Stomach (tissue), 19 donors: ENCODE measurements at places on chromosomes 3 and 15. TPM values are rescaled to one million over a fixed set of nuclear protein-coding genes. Genes with fewer than 3 reads are reported as not detected.
A peak's percentile ranks its signal among the peaks of the same experiment; 100 is the strongest.

DNA sequence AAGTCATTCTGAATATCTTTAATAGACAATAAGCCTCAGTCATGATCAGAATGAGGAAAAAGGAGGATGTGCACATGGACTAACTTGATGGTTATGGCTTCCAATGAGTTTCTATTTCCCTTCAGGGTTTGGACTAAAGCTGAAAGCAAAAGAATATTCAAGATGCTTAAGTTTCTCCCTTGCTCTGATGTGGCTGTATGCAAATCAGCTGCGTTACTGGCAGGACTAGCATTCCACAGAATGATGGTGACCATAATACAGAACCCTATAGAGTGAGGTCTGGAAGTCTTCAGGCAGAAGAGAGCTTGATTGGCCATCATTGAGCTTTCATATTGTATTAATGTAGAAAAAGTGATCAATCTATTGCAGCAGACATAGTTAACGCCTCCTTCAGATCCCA is 466.0 kb downstream of the NLGN1 start:
- no peaks in the 10 kb centered on the region for H3K4me1 ChIP-seq
- no peak overlapping the region for H3K27ac ChIP-seq
- H3K36me3 ChIP-seq: no peaks in the 10 kb centered on the region
- H3K27me3 ChIP-seq: no peaks in the 10 kb centered on the region

NR1I2 gene
- 0.08 TPM for polyA plus RNA-seq

DNA sequence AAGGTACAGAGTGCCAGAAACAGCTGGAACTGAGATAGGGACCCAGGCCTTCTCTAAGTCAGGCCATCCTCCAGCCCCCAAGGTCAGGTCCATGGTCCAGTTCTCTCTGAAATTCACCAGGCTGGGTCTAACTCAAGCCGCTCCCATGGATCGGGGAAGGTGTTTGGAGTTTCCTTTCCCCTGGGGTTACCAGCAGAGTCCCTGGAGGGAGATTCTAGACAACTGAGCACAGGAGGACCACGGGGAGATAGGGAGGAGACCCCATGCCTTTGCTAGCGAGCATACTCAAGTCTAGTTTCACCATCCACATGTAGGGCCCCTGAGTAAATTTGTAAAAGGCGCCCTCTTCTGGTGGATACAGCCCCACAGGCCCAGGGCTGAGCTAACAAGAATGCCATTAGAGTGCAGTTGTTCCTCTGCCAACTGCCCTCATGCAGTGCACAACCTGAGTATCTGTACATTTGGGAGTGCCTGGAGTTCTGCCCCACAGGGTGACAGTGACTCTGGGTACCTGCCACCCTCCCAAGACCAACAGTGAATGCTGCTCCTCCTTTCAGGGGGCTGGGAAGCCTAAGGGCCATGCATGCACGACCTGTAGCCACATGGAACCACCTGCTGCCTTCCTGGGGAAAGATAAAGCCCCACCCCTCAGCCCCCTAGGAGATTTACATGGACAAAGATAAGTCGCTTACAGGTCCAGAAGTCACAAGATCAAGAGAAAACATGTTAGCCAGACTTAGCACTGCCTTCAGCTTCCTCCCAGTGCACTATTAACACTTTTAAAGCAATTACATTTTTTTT is 89.0 kb downstream of the IQSEC1 start:
- H3K4me1 ChIP-seq: peaks cover 22% of the 10 kb centered on the region
- H3K36me3 ChIP-seq: peaks cover 3% of the 10 kb centered on the region
- H3K27ac ChIP-seq: no peak overlapping the region
- no peak overlapping the region for H3K4me3 ChIP-seq
- no peaks in the 10 kb centered on the region for H3K27me3 ChIP-seq

DNA sequence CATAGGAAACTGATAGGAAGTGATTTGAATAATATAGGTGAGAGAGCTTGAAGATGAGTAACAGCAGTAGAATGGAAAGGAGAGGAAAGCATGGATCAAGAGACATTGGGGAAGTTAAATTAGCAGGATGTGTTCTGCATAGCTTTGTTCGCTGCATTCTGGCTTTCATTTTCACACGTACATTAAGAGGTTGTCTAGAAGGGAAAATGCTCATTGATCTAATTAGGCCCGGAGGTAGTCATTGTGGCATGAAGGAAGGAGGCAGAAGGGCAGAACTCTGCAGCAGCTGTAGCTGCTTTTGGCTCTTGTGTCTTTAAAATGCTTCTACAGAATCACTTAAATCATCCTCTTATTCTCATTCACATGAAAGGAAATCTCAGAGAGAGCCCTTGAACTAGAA is 40.3 kb downstream of the KCNAB1 start:
- H3K27me3 ChIP-seq: no peaks in the 10 kb centered on the region
- no peak overlapping the region for H3K4me3 ChIP-seq
- no peak for DNase-seq
- no peak overlapping the region for H3K27ac ChIP-seq
- no peaks in the 10 kb centered on the region for H3K36me3 ChIP-seq

DNA sequence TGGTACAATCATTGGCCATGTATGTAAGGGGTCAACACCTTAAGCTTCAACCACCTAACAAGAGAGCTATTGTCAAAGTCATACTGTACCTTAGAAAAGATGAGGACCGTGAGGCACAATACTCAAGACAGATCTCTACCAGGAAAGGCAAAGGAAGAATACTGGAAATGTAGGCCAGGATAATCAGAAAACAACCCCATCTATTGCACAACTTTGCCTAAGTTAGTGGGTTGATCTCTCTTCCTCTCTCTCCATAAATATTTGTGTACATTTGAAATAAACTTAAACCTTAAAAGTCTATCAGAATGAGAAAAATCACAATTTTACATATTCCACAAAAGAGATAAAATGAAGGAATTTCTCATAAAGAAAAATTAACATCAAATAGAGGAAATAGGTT is 556.9 kb downstream of the MECOM start:
- H3K4me1 ChIP-seq: no peaks in the 10 kb centered on the region
- H3K27ac ChIP-seq: peak overlapping the region; percentile 51
- DNase-seq: no peak
- no peak overlapping the region for H3K4me3 ChIP-seq
- H3K27me3 ChIP-seq: no peaks in the 10 kb centered on the region
- peaks cover 6% of the 10 kb centered on the region for H3K36me3 ChIP-seq

EPB42 gene
- not detected for polyA plus RNA-seq

CCDC39 gene
- not detected for polyA plus RNA-seq

DNA sequence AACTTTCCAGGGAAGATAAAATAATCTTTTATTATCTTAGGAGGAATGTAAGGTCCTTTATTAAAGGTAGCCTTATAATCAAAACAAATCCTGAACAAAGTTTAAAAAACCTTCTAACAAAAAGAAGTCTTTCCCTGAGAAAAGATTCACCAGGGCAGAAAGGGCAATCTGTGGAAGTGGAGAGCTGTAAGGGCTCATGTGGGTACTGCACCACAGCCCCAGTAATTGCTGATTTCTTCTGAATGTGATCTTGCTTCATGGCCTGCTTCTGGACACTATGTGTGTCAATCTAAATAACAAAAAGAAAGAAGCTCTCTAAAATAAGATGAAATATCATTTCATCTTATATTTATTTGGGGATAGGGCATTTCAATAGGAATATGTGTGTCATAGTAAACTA is 1501.6 kb downstream of the OTOL1 start:
- H3K27me3 ChIP-seq: no peaks in the 10 kb centered on the region
- H3K4me3 ChIP-seq: no peak overlapping the region
- no peaks in the 10 kb centered on the region for H3K36me3 ChIP-seq
- no peaks in the 10 kb centered on the region for H3K4me1 ChIP-seq
- H3K27ac ChIP-seq: no peak overlapping the region

CTXN2 gene
- polyA plus RNA-seq: 0.05 TPM
